ENCODE measurements at places on chromosomes 5 and 9. TPM values are rescaled to one million over a fixed set of nuclear protein-coding genes. Genes with fewer than 3 reads are reported as not detected.

Gene ZNF618
- 12.3 TPM for total RNA-seq

Gene GCNT1
- total RNA-seq = 36.4 TPM

Gene BARX1
- not detected for total RNA-seq

Gene WNT8A
- total RNA-seq = 7.2 TPM

Gene SOHLH1
- total RNA-seq = not detected

Gene CRB2
- total RNA-seq = 0.72 TPM

Gene EPB41L4B
- total RNA-seq = 5.3 TPM

Gene IL31RA
- 0.48 TPM for total RNA-seq

Gene C5orf46
- 60.7 TPM for total RNA-seq

Gene FGF18
- total RNA-seq = 2.2 TPM

Data from umbilical cord (tissue), 2 donors.